Body of pancreas (tissue), 4 donors: ENCODE measurements at places on chromosomes 7 and 10.

DNA sequence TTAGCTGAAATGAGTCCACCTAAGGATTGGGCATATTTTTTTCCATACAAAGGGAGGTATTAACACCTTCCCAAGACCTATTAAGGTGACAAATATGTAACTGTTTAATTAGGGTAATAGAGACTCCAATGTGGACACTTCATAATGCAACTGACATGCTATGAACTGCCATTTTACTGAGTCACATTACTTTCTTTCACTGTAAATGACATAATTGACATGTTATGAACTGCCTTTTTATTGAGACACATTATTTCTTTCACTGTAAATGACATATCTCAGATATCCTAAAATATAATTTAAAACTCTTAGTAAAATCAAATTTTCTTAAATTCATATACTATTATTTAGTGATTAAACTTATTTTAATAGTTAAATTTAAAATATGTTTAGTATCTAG lies 528.8 kb upstream of the PCDH15 start:
- DNase-seq = no peak

- no peak for DNase-seq
Observed at GRCh38 chr7:17474724-17475344, 176.4 kb downstream of the AHR start.

- peak; percentile 37 for DNase-seq
Observed at GRCh38 chr7:145036604-145037405, 201.0 kb upstream of the TPK1 start.

GRCh38 chr10:71080381-71081228 lies 131.8 kb upstream of the UNC5B start:
- DNase-seq = no peak

GRCh38 chr10:78664929-78665553 lies 403.7 kb upstream of the ZMIZ1 start:
- DNase-seq = peak; percentile 50

DNA sequence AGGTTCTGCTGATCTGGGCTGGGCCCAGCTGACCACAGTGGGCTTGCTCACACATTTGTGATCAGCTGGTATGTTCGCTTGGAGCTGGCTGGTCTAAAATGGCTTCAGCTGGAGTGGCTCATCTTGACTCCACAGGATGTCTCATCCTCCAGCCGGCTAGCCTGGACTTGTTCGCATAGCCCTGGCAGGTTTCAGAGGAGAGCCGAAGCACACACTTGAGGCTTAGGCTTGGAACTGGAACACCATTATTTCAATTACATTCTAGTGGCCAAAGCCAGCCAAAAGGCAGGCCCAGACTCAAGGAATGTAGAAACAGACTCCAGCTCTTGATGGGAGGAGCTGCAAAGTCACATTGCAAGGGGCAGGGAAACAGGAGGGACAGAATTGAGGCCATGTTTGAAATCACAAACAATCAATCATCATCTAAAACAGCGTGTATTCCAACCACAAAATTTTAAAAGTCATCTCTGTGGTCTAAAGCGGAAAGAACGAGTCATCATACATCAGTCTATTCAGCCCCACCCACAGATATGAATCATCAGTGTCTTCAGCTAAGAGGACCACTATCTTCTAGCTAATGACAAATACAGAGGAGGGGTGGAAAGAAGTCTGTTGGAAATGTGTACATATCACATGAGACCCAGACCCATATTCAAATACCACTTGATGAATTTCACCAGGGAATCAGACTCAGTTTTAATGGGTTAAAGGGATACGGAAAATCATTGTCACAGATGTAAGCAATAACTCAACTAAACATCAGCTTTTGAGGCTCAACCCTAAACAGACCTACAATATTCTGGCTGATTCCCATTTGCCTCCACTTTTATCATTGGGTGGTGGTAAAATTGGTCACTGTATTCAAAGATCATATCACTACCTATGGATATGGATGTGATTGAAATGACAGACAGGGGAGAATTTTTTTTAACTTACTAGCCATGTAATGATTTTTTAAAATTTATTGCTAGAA lies 139.0 kb upstream of the MKLN1 start:
- DNase-seq = peak; percentile 16

DNA sequence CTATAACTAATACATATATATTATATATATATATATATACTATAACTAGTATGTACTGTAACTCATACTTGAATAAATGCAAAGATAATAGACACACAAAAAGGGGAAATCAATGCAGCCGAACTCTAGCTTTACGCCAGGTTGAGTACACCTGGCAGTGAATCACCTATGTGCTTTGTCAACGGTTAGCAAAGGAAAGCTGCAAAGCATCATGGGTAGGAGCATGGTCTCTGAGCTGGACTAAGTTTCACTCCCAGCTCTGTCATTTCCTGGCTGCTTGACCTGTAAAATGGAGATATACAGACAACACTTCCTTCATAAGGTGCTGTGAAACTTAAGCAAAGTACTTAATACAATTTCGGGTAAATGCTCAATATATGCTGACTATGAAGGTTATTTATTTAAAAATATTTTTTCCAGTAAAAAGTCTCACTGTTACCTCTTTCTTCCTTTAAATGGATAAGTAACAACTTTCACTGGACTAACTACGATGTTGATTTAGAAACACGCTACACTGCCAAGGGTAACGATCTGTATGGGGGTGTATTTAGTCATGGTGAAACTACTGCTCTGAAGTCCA lies 61.7 kb upstream of the ITGA8 start:
- DNase-seq = no peak

DNA sequence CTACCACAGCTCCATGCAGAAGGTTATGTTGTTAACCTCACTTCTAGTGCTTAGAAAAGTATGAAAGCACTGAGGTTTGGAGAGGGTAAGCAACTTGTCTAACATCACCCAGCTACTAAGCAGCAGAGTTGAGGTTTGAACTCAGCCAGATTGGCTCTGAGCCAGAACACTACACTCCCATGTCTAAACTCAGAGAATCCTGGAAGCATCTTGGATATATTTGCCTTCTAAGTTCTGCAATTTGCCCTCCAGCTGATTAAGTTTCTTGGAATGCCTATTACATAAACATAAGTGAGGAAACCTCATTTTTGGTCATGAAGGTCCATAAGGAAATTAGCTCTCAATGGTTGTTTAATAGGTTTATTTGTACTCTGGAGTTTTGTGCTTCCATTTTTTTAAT lies 78.1 kb upstream of the PHYHIPL start:
- peak; percentile 29 for DNase-seq

GRCh38 chr10:122637376-122637775 lies 62.3 kb downstream of the C10orf120 start:
- peak; percentile 47 for DNase-seq
